ENCODE measurements at places on chromosomes 12 and 14. TPM values are rescaled to one million over a fixed set of nuclear protein-coding genes. Genes with fewer than 3 reads are reported as not detected.

- DNase-seq: no peak
Measured at GRCh38 chr14:61322799-61323290, 1.5 kb downstream of the PRKCH start.

The DDX24 gene
- polyA plus RNA-seq: 161 TPM

The BCL2L2 gene
- polyA plus RNA-seq: 49.4 TPM

The CDKN3 gene
- 24.4 TPM for polyA plus RNA-seq

The PPFIA2 gene
- 4.9 TPM for polyA plus RNA-seq

- DNase-seq: no peak
Measured at GRCh38 chr14:35213869-35214387, 78.3 kb upstream of the PSMA6 start.

- DNase-seq: no peak
Measured at GRCh38 chr12:99413751-99414150, 233.8 kb upstream of the GARIN6 start.

The GPRC5A gene
- polyA plus RNA-seq: 10.7 TPM

GRCh38 chr14:67187826-67188225, 1.4 kb upstream of the GARIN2 start:
- no peak for DNase-seq

DNA sequence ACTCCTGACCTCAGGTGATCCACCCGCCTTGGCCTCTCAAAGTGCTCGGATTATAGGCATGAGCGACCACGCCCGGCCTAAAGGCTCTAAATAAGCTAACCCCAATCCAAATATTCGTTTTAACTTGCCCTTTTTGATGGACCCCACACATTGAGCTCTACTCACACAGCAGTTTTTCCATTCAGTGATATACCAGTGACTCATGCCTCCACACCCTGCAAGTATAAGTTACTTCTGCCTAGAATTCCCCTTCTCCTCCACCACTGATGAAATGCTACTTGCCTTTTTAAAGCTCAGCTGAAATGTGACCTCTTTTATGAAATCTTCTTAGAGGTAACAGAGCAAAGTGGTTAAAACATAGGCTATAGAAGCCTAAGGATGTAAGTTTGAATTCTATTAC, 68.8 kb downstream of the EXOC5 start:
- no peak for DNase-seq

GRCh38 chr14:73757876-73758391, 43.8 kb upstream of the PNMA1 start:
- no peak for DNase-seq

The TMTC2 gene
- 39.5 TPM for polyA plus RNA-seq

DNA sequence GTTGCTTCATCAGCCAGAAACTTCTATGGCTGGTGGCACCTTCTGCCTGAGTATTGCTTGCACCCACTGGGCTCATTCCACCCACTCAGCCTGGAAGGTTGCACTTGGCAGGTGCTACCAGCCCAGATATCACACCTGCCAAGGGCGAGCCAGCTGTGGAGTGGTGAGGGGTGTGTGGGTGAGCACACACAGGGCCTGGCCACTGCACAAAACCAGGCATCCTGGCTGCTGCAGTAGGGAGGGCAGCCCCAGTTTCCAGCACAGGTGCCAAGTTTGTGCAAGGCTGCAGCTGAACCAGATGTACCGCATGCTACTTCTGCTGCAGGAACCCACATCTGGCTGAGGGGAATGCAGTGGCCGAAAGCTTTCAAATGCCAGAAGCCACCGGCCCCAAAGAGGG, 1147.8 kb downstream of the FSCB start:
- no peak for DNase-seq

DNA sequence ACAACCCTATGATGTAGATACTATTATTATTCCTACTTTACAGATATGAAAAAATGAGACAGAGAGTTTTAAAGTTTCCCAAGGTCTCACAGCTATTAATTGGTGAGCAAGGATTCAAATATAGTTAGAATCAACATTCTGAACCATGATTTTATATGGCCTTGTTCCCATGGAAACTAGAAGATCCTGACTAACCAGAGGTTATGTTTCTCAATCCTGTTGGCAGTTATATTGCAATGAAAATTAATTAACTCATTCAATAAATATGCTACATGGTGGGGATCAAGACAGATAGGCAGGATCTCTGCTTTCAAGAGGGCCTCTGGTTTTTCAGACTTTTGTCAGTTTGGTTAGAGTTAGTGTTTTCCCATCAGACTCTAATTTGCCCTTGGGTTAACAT, 9.3 kb upstream of the FUT8 start:
- no peak for DNase-seq

GRCh38 chr14:60485057-60485597, 736 bp downstream of the C14orf39 start:
- no peak for DNase-seq

DNA sequence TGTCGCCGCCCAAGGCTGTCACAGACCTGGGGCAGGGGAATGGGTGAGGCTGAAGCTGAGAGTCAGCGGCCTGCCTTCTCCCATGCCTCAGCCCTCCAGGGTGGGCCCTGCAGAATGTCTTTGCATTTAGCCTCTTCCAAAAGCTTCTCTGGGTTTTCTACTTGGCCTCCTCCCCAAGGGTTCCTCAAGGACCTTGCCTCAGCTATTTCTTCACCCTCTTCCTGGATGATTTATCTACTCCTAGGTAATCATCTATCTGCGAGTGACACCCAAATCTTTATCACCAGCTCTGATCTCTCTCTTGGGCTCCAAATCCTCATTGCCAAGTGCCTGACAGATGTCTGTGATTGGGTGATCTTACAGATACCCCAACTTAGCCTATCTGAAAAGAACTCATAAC, 4.7 kb upstream of the LPAR5 start:
- DNase-seq: no peak

The TBC1D30 gene
- polyA plus RNA-seq: 5.4 TPM

DNA sequence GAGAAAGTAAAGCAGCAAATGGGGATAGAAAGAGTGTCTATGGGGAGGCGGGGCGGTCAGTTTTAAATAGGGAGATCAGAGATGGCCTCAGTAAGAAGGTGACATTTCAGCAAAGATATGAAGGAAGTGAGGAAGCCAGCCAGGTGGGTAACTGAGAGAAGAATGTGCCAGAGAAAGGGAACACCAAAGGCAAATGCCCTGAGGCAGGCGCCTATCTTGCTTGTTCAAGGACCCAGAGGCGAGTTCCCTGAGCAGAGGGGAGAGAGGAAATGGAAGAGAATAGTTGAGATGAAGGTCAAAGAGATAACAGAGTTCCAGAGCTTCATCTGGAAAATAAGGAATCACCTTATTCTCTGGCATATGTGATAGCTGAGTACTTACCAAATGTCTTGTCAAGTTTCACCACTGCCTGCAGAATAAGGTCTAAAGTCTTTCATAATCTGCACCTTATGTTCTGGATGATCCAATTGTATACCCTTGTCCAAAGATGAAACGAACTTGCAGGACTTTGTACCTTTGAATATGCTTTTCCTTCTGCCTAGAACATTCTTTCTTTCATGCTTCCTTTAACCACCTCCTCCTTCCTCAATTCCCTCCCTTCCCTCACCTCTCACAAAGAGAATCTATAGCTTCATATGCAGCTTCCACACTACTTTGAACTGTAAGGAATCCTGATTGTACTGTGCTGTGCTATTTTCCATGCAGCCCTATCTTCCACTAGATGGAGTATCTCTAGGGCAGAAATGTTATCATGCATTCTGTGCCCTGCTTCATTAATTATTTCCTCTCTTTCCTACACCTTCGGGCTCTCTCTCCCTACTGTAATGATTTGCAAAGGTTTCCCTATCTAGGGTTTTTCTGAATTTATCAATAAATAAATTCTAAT, 38.5 kb downstream of the GNPTAB start:
- DNase-seq: no peak

DNA sequence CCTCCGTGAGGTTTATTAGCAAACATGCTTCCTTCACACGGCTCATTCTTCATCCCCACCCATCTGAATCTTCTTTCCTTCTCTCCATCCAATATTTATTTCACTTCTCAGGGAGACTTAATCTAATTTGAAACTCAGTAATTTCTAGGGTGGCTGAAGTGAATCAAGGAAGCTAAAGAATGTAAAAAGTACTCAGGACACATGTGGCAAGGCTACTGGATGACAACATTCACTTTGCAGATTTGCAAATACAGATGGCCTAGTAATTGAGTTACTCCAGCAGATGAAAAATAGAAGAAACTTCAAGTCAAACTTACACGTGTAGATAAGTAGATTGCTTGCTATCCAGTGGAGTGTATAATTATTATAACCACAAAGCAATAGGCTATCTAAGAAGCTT, 15.4 kb upstream of the BEST3 start:
- DNase-seq: no peak

- DNase-seq: no peak
Measured at GRCh38 chr12:75606956-75607355, 95.5 kb upstream of the KRR1 start.

DNA sequence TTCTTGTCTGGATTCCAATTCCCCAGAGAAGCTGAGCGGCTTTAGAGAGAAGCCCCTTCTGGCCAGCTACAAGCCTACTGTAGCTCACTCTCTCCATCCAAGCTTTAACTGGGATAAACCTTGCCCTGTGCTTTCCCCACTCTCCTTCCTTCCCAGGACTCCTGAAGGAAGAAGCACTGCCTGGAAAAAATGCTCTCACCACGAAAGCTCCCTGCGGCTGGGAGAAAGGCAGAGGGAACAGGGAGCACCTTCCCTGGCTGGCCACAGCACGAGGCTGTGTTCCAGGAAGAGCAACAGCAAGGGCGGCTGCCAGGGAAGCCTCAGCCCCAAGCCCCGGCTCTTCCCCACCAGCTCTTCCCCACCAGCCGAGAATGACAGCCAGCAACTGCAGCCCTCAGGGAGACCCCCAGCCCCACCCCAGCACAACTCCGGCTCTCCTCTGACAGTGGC, 40.8 kb upstream of the PNMA1 start:
- DNase-seq: no peak

GRCh38 chr12:65335981-65336380, 57.5 kb downstream of the MSRB3 start:
- DNase-seq: no peak

The PMEL gene
- 4.3 TPM for polyA plus RNA-seq

DNA sequence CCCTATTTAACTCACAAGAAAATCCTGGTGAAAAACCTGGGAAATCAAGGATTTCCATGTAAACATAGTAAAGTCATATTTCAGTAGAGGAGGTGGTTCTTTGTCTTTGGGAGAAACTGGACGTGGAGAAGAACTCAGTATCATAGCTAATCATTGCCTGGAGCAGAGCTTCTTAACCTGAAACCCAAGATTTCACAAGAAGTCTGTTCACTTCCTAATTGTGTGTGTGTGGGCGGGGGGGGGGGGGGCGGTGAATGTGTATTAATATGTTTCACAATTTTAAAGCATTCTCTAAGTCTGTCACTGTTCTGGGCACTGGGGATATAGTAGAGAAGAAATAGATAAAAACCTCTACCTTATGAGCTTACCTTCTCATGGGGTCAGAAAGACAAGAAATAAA, 96.7 kb upstream of the PPP4R3A start:
- DNase-seq: no peak

The GPR84 gene
- 0.18 TPM for polyA plus RNA-seq

DNA sequence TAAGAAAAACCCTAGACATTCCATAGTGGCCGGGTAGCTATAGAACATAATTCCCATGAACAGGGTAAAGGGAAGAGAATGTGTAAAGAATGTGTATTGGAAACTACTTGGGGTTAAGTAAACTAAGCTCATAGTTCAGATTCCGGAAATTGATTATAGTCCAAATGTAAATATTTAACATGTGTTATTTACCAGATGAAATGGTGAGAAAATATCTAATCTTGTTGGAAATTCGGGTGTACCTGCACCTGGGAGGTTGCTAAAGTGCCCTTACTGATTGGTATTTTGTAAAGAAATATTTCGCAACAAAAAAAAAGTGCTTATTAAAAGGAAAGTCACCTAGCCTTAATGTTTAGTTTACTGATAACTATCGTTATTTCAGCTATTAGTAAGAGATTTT, 14.4 kb downstream of the RASSF9 start:
- DNase-seq: no peak

The SSTR1 gene
- 1.4 TPM for polyA plus RNA-seq

GRCh38 chr14:92556863-92557543, 43.4 kb downstream of the RIN3 start:
- DNase-seq: no peak

The KRT74 gene
- not detected for polyA plus RNA-seq

All from left renal cortex interstitium (tissue), 4 donors.